Stimulated activated CD4-positive, alpha-beta T cell treated with anti-CD3 and anti-CD28 coated beads, TNF-alpha, amount 100 ng/mL, for 48 hours (primary cell): ENCODE measurements at places on chromosomes 5 and 9.

GRCh38 chr5:176573564-176574296 lies 24.6 kb downstream of the CDHR2 start:
- DNase-seq = peak; percentile 75

DNA sequence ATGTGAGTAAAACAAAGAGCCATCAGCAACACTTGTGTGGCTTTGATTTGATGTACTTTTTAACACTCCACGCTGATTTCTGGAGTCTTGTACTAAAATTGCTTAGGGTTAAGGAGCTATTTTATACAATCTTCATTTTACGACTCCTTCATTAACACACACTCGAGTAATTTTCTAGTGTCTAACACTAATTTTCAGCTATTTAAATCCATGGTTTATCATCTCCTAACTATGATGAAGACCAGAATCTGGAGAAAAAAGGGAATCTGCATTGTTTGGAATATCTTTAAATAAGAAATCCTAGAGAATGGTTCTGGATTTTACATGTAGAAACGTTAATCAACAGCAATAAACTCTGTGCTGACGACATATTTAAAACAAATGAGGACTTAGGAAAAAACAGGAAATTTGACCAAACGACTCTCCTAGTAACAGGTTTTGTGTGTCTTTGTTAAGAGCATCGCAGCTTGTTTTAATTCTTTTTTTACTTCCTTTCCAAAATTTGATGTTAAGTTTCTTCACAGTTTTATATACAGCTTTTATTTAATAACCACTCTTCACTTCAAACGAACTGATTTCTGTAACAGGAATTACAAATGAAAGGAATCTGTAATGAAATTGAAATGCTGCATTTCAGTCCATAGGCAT lies 138.5 kb downstream of the AOPEP start:
- no peak for DNase-seq

- no peak for DNase-seq
Measured at GRCh38 chr5:153969563-153969895, 69.2 kb downstream of the FAM114A2 start.

- DNase-seq = no peak
Measured at GRCh38 chr5:143019614-143020515, 249.7 kb downstream of the ARHGAP26 start.

DNA sequence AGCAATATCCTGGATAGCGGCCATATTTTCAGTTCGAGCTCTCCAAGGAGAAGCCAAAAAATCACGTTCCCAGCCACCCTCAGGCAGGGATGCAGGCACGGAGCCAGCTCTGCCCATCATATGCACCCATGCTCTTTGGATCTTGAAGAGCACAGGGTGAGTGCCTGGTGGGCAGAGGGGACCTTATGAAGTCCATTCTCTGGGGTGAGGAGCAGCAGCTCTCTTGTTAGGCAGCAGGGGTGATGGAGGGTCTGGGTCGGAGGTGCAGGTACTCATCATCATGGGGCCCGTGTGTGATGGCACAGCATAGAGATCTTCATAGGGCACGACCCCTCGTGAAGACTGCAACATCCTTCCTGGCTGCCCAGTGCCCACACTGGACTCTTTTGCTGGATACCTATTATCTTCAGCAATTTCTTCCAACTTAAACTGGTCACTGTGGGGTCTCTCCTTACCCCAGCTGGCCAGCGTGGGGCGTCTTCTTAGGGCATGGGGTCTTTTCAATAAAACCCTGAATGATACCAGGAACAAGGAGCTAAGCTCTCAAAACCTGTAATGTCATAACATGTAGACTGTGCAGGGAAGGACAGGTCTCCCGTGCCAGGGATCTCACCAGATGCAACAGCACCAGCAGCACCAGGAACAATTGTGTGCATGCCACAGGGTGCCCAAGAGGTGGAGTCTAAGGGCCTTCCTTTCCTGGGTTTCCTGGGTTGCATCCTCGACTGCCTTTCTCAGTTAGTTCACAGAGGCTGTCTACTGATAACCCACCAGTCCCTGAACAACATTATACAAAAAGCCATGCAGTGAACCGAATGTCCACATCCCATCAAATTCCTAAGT lies 165.0 kb downstream of the TENT4A start:
- no peak for DNase-seq

DNA sequence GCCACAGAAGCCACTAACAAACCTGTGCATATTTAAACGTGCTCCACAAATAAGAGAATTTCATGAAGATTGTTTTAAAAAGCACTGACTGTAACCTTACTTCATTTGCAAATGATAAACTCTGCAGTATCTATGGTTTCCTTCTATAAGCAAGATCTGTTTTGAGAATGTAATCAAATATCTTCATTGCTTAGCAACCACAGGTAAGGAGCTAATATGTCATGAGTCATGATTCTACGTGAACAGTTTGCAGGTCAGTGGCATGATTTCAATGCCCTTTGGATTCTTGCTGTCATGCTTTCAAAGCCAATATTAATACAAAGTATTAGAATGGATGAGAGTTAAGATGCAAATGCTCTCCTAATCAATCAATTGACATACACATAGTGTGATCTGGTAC lies 325.0 kb downstream of the EDIL3 start:
- no peak for DNase-seq

DNA sequence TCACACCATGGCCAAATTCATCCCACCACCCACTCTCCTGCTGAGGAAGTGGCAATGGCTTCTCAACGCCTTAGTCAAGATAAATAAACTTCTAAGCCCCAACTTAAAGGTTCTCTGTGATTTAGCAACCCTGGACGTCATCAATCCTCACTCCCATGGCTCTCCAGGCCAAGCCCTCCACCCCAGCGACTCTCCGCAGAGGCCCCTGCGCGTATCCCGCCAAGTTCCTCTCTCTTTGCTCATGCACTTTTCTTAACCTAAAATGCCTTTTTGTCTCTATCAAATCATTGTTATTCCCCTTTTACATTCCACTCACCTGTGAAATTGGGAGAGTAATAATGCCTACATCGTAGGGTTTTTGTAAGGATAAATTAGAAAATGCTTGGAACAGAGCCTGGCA lies 88.6 kb downstream of the NRG2 start:
- no peak for DNase-seq

GRCh38 chr5:59178482-59178881 lies 595.6 kb downstream of the RAB3C start:
- DNase-seq = no peak

DNA sequence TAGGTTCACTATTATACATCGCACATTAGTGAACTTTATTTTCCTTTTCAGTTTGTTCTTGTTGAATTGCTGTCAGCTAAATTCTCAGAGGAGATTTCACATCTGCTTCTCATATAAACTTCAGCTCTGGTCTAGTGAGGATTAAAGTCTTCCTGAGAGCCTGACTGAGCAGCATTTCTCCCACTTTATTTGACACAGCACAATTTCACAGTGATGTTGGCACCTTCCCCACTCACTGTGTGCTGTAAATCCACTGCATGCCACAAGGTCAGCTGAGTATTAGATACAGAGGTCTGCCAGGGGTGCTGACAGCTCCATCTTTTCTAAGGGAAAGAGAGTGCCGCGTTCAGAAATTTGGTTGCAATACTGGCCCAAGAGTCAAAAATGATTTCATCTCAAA lies 567.4 kb downstream of the PRR16 start:
- no peak for DNase-seq

DNA sequence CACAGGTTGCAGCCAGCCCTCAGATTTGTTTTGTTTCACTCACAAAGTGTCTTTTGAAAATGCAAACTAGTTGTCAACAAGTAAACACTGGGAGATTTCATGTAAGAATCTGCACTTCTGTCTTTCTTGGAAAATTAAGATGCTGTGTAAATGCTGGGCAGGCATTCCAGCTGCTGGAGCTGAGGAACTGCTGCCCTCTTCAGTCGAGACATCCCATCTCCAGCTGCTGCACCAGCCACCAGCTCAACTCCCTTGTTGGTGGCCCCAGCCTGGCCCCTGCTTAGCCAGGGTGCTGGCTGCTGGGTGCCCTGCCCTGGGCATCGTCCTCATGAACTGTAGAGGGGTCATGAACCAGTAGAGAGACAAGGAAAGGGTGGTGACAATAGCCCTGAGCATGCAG lies 33.1 kb upstream of the AFAP1L1 start:
- DNase-seq = no peak

GRCh38 chr5:38888041-38888440 lies 42.2 kb downstream of the OSMR start:
- DNase-seq = no peak

DNA sequence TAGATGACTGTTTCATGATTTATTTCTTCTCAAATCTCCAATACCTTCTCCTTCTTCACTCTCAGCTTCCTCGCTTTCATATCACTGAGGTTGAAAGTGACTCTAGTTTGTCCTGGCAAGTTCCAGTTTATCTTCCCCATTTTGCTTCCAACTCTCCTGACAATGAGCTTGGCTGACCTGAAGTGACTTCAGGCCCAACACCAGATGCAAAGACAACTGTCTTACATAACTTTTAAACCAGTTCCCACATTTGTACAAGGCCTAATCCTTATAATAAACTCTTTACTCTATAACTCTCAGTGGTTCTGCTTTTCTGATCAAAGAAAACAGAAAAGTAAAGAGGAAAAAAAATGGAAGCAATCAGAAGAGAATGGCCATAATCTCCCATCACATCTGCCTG lies 22.0 kb downstream of the GNG10 start:
- no peak for DNase-seq

DNA sequence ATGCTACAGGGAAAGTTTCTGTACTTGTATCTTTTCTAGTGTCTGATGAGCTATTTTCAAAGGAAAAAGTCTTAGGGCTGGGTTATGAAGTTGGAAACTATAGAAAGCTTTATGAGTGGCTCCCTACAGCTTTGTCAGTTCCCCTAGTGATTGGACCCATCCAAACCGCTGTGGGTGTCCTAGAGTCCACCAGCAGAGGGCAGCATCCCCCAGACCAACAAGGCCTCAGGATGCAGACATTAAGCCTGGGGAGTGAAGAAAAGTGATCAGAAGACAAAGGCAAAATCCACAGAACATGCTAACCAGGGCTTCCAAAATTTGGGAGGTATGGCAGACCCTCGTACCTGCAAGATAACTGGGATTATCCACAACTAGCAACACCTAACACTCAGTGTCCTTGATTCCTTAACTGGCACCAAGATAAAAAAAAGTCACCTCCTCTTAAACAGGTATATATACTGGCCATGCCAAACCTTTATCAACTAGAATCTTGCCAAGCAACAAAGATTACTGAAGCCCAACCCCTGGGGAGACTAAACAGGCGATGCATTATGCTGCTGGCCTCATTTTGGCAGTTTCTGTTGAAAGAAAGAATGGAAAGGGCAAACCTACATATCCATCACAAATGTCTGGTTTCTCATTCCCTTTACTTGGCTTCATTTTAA lies 110.4 kb upstream of the NR5A1 start:
- peak; percentile 61 for DNase-seq
